Stimulated activated CD8-positive, alpha-beta memory T cell treated with anti-CD3 and anti-CD28 coated beads, Interleukin-15, amount 100 ng/mL, for 1 hour (primary cell): ENCODE measurements at places on chromosomes 6 and 20.

DNA sequence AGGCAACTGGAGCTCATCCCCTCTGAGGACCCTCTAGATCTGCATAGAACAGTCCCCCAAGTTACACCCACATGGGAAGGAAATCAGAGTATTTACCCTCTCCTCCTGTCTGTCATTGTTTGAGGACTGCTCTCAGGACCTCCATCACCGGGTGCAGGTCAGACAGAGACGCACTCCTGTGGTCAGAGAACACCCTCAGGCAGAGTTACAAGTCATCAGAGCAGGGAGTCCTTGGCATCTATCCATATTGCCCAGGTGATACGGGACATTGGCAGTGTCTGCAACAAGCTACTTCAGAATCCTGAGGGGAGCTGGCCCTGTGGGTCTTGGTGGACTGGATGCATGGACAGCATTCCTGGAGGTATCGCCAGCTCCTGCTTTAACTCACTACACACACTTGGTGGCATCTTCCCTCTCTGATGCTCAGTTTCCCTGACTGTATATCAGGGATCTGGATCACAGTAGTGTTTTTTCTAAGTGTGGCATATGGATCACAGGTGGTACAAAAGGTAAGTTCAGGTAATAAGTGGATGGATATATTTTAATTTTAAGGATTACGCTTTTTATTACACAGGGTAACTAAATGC, 15.1 kb upstream of the ISM1 start:
- DNase-seq, result no peak

GRCh38 chr20:36646678-36647077, 682 bp upstream of the SLA2 start:
- DNase-seq, result no peak

- no peak for DNase-seq
Measured at GRCh38 chr20:1195226-1195625, 8.0 kb upstream of the C20orf202 start.

- no peak for DNase-seq
Measured at GRCh38 chr20:56736285-56736857, 107.3 kb downstream of the TFAP2C start.

GRCh38 chr6:27312950-27313271, 838 bp upstream of the POM121L2 start:
- no peak for DNase-seq

DNA sequence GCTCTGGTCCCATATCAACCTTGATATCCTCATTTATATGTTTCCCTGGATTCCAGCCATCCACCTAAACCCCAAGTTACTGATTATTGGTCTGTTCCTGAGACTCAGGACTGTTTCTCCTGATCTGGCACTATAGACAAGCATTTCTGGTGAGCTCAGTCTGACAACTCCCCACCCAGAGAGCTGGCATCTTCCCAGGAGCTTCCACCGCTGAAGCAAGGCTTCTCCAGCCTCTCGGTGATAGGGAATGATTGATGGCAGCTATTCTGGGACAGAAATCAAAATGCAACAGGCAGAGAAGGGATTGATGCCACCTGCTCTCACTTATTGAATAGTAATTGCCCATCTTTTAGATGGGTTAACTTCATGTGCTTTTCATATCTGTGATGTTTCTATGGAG, 169.7 kb upstream of the GGTLC1 start:
- DNase-seq, result no peak

- no peak for DNase-seq
Measured at GRCh38 chr6:13098793-13099570, 229.4 kb downstream of the TBC1D7 start.

DNA sequence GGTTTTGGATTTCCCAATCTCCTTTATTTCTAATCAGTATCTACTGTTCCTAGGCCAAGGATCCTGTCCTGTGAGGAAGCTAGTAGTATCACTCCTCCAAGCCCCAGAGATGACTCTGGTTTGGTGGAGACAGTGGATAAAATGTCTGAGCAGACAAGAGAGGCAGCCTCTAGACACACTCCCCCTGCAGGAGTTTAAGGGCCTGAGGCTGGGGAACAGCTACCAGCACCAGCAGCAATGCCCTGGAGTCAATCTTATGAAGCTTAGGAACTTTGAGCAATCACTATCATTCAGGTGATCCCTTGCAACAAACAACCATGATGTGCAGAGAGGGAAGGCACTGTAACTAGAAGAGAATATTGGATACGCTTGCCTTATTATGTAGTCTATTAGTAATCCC, 384.7 kb upstream of the ID4 start:
- DNase-seq, result no peak

GRCh38 chr6:102313699-102314098, 920.2 kb downstream of the GRIK2 start:
- no peak for DNase-seq

GRCh38 chr6:17987697-17988421, 424 bp upstream of the KIF13A start:
- no peak for DNase-seq

GRCh38 chr20:50632236-50632635, 59.1 kb downstream of the RIPOR3 start:
- DNase-seq, result no peak

- no peak for DNase-seq
Measured at GRCh38 chr6:35874730-35875129, 46.2 kb downstream of the SRPK1 start.

GRCh38 chr6:87436435-87436834, 28.7 kb downstream of the CFAP206 start:
- DNase-seq, result peak; percentile 19

GRCh38 chr6:138512609-138513008, 13.3 kb upstream of the NHSL1 start:
- no peak for DNase-seq

DNA sequence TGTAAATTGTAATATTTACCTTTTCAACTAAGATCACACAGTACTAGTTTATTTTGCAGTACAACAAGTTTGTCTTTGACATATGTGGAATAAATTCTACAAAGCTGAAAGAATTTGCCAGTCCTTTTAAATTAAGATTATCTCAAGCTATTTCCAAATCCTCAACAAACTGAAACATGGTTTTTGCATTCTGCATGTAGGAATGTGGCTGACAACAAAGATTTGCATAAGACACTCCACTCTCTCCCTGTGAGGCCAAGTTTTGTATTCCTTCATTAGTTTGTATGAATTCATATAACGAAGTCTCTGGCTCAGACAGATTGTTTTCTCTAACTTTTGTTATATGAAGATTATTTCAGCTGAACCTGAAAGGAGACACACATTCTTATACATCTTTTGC, 124.1 kb upstream of the THEMIS start:
- no peak for DNase-seq

GRCh38 chr6:106450653-106451052, 90.1 kb downstream of the CRYBG1 start:
- DNase-seq, result no peak

- no peak for DNase-seq
Measured at GRCh38 chr6:75751443-75751842, 2.4 kb downstream of the MYO6 start.

GRCh38 chr6:143328876-143329275, 121.6 kb downstream of the ADAT2 start:
- no peak for DNase-seq

DNA sequence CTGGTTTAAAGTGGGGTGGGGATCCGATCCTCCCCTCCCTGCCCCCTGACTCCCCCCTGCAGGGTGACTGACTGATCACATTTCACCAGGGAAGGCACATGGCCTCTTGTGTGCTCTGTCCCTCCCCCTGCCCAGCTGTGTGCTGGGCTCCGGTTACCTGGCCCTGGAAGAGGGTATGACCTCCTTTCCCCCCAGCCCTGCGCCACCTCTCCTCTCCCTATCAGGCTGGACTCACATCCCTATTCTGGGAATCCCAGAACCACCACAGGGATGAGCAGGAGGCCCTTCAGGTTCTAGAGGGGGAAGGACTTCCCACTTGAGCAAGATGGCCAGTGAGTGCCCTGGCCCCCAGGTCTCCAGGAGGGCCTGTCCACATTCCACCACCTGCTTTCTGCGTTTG, 2.1 kb upstream of the IP6K3 start:
- DNase-seq, result no peak

GRCh38 chr20:34717230-34718095, 13.3 kb downstream of the TP53INP2 start:
- no peak for DNase-seq

DNA sequence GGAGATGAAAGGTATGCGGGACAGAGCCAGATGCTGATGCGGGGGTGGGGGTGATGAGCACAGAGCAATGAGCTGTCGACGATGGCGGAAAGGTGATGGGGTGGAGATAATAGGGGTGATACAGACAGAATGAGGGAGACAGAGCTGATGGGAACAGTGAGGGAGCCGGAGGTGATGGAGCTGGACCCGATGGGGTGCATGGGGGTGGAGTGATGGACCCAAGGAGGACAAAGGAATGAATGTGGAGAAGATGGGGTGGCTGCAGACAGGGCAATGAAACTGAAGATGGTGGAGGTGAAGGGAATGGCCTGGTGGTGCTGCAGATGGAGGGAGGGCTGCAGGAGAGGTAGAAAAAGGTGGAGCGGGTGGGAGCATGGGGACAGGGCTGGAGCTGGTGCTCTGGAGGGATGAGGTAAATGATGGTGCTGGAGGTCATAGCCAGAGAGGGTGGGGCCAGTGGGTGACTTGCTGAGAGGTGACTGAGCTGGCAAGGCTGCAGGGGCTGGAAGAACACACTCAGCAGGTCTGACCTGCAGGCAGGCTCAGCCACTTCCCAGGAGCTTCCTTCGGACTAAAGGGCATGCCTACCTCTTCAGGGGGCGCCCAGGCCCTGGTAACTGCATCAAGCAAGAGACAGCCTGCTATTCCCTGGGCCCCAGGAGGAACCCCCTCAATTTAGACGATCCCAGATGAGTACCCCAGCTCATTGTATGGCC, 6.0 kb upstream of the FOXS1 start:
- DNase-seq, result no peak

- no peak for DNase-seq
Measured at GRCh38 chr6:37514837-37515236, 15.1 kb upstream of the CCDC167 start.

DNA sequence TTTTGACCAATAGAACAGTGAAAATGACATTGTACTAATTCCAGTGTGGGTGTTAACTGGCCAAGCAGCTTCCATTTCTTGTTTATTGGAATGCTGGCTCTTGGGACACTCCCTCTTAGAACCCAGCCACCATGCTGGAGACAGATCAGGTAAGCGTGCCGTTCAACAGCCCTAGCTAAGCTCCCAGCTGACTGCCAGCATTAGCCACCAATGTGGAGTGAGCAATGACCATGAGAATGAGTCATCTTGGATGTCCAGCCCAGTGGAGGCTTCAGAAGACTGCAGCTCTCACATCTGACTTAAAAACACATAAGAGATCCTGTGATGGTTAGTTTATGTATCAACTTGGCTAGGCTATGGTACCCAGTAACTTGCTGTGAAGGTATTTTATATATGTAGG, 3.0 kb upstream of the LINC00237 start:
- no peak for DNase-seq

- DNase-seq, result no peak
Measured at GRCh38 chr6:19613678-19614077, 223.5 kb upstream of the ID4 start.

DNA sequence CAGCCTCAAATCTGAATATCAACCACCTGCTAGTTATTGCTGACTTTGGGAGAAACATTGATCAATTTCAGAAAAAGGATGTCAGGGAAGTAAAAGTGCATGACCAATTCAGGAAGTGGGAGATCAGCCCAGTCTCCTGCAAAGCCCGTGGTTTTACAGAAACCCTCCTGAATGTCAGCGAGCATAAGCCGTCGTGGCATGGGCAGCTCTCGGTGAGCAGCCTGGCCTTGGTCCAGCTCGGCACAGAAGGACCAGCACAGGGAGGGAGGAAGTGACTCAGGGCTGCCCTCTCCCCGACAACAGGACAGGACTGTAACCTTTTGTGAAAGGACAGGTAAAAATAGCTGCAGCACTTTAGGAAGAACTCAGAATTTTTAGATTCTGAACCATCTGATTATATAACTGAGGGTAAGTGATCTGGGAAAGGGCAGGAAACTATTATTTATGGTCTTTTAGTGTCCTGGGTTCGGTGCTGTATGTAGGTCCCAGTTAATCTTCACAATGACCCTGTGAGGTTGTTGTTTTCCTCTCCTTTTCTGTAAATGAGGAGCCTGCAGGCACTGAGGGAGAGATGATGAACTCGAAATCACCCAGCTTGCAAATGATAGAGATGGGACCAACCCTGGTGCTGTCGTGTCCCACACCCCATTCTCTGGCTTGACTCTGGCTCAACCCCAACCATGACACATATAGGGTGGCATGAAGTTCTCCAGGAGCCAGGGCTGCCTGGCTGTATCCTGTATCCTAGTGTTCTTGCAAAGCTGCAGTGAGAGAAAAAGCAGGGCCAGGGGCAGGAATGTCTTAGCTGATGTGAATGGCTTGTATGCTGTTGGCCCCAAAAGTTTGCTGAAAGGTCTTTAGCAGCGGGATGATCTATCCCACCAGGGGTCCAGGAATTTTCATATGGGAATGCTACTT, 37.6 kb downstream of the NRN1 start:
- DNase-seq, result no peak

DNA sequence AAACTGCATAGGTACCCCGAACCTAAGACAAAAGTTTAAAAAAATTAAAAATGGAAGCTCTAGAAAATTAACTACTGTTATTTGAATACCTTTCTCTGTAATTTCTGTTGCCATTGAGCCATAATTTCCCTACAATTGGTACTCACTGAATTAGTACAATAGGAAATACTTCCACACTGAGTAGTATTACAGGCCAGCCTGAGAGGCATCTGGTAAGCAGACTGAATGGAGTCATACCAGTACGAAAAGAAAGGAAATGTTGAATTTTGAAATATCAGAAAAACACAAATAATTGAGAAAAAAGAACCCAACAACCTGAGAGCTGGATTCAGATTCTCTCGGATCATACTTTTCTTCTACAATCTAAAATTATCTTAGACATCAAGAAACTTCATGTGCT, 791.3 kb downstream of the TENT5A start:
- no peak for DNase-seq

GRCh38 chr20:32539026-32539816, 45.9 kb downstream of the NOL4L start:
- no peak for DNase-seq

DNA sequence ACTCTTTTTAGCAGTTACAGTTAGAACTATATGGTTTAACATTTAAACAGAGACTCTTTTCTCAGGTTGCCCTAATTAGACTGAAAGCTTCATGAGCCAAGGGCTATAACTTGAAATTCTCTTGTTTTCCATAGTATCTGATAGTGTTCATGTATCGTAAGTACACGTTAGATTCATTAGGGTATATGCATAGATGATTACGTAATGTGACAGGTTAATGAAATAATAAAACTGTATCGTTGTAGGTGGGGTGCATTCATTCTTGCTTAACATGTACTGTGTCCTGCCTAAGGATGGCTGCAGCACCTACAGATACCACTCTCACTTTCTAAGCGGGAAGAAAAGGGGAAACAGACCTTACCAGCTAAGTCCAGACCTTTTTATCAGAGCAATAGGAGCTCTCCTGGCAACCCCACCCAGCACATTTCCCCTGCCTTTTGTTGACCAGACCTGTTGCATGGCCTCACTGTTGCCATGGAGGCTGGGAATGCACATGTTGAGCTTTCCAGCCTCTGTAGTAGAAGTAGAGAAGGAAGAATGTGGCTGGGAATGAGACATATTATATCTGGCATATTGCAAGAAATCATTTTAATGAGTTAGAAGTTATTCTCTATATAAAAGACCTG, 83.0 kb downstream of the MAP3K4 start:
- DNase-seq, result no peak
